ENCODE measurements at places on chromosomes 7 and 10. TPM values are rescaled to one million over a fixed set of nuclear protein-coding genes. Genes with fewer than 3 reads are reported as not detected.

Gene CYP3A5
- total RNA-seq = 0.10 TPM

Gene HHEX
- total RNA-seq = 76.5 TPM

Gene ADARB2
- 0.39 TPM for total RNA-seq

DNA sequence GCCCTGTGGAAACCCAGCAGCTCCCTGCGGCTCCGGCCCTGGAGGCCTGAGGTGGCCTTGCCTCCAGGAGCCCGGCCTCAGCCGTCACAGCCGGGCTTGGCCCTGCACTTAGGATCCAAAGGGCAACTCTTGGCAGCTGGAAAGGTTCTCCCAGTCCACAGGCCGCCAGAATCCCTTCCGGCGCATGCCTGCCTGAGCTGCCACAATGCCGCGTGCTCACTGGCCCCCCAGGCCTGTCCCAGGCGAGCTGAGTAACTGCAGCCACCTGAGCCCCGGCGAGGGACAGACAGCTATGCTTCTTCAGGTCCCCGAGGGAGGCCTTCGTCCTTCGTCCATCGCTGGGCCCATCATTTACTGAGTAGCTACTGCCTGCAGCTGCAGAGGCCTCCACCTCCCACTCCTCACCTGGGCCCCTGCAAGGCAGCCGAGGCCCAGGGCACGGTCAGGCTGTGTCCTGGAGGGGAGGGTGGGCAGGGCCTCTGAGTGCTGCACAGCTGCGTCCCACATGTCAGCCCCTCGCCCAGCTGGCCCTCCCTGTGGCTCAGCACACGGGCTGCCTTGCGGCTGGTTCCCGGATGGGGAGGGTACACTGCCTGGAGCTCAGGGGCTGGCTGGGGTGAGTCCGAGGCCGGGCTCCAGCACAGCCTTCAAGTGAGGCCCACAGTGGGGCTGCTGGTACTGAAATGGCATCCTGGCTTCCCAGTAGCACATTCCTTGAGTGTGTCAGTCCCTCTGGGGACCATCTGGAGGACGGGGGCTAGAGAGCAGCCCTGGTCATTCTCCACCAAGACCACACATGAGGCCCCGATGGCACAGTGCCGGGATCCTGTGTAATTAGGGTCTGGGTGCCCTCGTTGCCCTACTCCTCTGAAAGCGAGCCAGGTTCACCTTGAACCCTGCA lies 172.5 kb downstream of the ELFN1 start:
- DNase-seq = no peak

GRCh38 chr10:15180736-15181135 lies 12.2 kb upstream of the NMT2 start:
- DNase-seq = no peak
